ENCODE measurements at places on chromosomes 6 and 20.

GRCh38 chr6:132872923-132873322 lies 58.6 kb downstream of the RPS12 start:
- peak; percentile 52 for DNase-seq

DNA sequence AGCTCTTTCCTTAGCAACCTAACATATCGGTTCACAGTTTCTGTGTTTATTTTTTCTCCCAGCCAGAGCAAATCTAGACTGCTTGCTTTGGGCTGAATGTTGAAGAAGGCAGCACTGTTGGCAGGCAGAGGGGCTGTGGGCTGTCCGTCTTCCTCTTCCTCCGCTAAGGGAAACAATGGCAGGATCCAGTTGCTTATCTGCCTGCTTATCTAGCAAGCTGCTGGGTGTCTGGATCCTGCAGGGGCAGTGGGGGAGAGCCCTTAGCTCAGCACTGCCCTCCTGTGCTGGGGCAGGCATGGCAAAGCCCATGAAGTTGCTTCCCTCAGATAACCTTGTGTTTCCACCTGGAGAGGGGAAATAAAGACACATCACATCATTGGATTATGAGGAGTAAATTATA lies 92.7 kb upstream of the CD93 start:
- no peak for DNase-seq

DNA sequence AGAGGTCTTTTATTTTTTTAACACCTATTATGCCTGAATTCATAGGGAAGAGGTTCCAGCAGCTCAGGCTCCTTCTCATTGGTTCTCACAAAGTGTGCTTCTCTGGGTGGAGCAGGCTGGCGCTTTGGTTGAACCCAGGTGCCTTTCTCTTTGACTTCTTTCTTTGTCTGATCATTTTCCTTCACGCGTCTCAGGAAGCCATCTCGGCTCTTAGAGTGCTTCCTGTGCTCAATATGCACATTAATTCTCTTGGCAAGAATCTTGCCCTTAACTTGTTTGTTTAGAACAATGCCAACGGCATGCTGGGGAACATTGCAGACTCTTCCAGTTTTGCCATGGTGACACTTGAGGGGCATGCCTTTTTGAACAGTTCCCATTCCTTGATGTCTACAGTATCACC lies 44.2 kb upstream of the RNF24 start:
- DNase-seq = no peak

DNA sequence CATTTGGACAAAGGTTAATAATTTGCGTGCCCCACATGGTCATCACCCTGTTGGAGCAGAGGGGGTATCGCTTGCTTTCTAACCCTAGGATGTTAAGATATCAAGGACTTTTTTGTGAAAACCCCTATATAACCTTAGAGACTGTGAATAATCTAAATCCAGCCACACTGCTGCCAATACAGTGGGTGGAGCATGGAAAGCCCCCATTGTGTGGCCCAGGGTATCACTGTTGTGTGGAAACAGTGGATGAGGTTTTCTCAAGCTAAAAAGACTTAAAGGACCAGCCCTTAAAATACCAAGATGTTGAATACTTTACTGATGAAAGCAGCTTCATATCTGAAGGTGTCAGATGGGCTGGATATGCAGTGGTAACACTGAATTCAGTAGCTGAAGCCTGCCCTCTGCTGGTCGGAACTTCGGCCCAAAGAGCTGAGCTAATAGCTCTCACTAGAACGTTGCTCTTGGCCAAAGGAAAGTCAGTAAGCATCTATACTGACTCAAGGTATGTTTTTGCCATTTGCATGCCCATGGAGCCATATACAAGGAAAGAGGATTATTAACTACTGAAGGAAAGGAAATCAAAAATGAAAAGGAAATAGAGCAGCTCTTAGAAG lies 695.2 kb downstream of the PHF3 start:
- no peak for DNase-seq
